Neural cell (in vitro differentiated cells): ENCODE measurements at places on chromosomes 12 and 14. TPM values are rescaled to one million over a fixed set of nuclear protein-coding genes. Genes with fewer than 3 reads are reported as not detected.

The B3GNT4 gene
- 1.8 and 2.6 TPM in 2 replicates for polyA plus RNA-seq

The SLCO1B1 gene
- not detected in 2 replicates for polyA plus RNA-seq

The TPH2 gene
- polyA plus RNA-seq, result 0.12 and 0.33 TPM in 2 replicates

The ATG101 gene
- polyA plus RNA-seq, result 53.9 and 55.6 TPM in 2 replicates

The TMEM179 gene
- polyA plus RNA-seq, result 20.3 and 27.5 TPM in 2 replicates

The KRT86 gene
- not detected in 2 replicates for polyA plus RNA-seq

The SOAT2 gene
- polyA plus RNA-seq, result not detected in 2 replicates

The NKX2-1 gene
- polyA plus RNA-seq, result 1.5 and 5.0 TPM in 2 replicates

The PLBD1 gene
- not detected in 2 replicates for polyA plus RNA-seq

The FANCM gene
- 5.0 and 7.1 TPM in 2 replicates for polyA plus RNA-seq

The KRT71 gene
- polyA plus RNA-seq, result not detected in 2 replicates
